ENCODE measurements at places on chromosomes 1 and 21.

DNA sequence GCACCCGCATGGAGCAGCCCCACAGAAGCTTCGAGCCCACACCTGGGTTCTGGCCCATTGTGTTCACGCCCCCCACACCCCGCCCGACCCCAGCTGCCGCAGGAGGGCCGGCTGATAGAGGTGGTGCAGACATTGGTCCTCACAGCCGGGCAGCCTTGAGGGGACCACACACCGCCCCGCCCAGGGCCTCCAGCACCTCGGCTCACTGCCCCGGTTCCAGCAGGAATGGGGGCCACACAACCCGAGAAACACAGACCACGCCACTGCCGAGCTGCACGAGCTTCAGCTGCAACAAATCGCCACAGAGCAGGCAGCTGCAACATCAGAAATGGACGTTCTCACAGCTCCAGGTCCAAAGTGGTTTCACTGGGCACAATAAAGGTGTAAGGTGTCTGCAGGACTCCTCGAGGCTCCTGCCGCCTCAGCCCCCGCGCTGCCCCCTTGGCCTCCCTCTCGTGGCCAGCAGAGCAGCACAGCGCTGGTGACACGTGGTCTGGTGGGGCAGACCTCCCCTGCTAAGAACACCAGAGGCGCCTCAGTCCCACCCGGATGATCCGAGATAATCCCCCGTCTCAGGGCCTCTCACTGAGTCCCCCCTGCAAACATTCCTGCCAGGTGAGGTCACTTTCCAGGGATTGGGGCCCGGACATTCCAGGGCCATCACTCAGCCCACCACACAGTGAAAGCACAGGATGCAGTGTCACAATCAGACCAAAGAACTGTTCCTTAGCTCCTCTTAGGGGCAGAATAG lies 62.3 kb upstream of the ADARB1 start:
- no peak for DNase-seq

- no peak for DNase-seq
Measured at GRCh38 chr1:110465814-110466380, 14.9 kb downstream of the PROK1 start.

DNA sequence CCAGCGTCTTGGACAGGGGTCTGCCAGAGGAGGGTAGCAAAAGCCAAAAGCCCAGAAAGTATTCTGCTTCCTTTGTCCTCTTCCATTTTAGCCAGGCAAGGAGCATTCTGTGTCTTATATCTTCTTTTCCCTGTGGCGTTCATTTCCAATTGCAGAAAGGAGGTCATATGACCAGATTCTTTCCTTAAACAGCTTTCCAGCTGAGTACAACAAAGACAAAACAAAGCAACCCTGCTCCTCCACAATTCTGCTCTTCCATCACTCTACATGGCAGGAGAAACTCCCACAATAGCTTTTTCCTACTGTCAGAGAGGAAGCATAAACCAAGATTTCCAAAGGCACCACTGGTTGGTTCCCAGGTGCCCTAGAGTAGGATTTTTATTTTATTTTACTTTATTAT lies 19.7 kb downstream of the ENSA start:
- no peak for DNase-seq

DNA sequence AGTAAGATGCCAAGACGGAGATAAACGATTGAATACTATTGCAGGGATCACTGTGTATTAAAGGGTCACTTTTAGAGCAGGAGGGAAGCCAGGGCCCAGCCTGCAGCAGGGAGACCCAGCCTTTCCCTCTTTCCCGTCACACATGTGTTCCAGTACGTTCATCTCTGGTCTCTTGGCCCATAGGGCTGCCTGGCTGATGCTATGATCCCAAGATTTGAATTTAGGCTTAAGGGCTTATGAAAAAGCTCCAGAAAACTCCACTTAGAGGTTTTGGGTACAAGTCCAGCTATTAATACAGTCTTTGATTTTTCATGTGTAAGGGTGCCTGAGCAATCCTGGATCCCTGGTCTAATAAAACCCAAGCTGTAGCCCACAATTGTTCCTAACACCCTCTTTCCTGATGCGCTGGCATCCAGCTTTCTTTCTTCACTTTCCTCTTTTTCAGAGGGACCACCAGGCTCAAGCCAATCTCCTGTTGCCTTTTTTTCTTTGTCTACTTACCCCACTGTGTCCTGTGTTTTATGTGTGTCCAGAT lies 359.6 kb upstream of the USP24 start:
- no peak for DNase-seq

GRCh38 chr1:50631161-50631560 lies 207.9 kb upstream of the DMRTA2 start:
- no peak for DNase-seq

- no peak for DNase-seq
Measured at GRCh38 chr1:193014400-193014799, 44.8 kb downstream of the UCHL5 start.

DNA sequence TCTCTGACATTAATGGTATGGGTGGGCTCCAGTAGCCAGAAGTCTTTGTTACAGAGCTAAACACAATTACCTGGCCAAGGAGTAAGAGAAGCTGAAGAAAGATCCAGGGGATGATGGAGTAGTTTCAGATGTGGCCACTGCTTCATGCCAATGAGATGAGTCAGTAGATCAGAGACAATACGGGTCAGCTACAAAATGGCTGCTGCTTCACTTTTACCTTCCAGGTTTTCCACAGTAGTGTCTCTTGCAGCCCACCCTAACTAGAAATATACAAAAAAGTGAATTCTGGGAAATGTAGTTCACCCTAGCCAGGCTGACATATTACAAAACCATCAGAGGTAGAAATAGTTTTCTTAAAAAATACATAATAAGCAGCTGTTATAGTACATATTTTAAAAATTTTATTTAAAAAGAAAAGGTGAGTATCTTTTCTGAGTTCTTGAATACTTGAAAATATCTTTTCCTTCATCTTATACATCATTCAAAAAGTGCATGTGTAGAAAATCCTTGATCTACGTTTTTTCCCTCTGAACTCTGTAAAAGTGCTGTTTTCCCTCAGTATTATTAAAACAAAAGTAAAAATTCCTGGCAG lies 36.1 kb downstream of the LRIF1 start:
- peak; percentile 27 for DNase-seq

- no peak for DNase-seq
Measured at GRCh38 chr1:29488086-29488793, 251.9 kb downstream of the PTPRU start.
